ENCODE measurements at places on chromosomes 1 and 21.

- no peak for DNase-seq
These were observed 472.3 kb upstream of the B3GALT2 start for GRCh38 chr1:193658691-193659090.

DNA sequence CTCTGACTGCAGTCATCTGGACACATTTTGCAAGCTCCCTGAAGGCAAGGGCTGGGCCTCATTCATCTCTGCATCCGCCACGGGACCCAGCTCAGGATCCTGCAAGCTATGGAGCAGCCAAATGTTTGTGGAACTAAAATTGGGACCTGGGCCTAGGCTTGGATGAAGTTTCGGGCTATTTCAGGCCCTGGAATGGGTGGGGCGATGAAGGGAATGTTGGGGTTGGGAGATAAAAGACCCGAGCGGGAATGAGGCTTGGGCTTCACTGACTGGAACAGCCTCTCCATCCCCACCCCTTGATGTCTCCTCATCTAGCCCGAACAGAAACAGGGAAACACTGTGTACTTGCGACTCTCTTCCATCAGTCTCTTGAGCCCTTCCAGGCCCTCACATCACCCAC lies 7.3 kb upstream of the AHCYL1 start:
- no peak for DNase-seq

- DNase-seq = no peak
These were observed 266.6 kb upstream of the C1orf174 start for GRCh38 chr1:4166713-4167112.

- no peak for DNase-seq
These were observed 330.2 kb downstream of the S1PR1 start for GRCh38 chr1:101566883-101567538.

DNA sequence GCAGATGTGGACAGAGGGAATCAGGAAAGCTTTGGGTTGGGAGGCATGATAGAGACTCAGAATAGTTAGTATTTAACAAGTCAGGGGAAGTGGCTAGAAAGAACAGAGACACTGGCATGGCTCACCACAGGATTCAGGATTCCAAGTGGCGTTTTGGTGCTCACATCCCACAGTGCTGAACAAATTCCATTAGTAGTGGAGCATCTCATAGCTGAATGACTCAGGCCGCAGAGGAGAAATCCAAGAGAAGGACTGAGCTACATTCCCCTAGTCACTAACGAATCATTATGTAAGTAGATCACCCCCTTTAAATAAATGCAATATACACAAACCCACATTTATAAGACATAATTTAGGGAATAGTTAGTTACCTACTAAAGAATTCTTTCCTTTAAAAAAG lies 5.0 kb upstream of the KCNJ9 start:
- DNase-seq = no peak

DNA sequence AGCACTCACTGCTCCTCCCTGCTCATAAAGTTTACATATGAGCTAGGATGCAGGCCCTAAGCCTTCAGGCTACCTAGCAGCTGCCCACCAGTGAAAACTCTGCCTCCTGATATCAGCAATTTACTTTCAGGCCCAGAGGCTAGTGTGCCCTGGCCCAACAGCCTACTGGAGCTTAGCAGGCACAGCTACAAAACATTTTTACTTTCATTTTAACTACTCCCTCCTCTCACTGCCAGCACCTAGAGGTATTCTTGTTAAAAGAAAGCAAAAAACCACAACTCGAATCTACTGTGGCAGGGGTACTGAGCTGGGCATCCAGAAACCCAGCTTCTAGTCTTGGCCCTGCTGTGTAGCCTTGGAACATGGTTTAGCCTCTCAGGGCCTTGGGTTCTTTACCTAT lies 5.8 kb upstream of the LORICRIN start:
- DNase-seq = peak; percentile 35

DNA sequence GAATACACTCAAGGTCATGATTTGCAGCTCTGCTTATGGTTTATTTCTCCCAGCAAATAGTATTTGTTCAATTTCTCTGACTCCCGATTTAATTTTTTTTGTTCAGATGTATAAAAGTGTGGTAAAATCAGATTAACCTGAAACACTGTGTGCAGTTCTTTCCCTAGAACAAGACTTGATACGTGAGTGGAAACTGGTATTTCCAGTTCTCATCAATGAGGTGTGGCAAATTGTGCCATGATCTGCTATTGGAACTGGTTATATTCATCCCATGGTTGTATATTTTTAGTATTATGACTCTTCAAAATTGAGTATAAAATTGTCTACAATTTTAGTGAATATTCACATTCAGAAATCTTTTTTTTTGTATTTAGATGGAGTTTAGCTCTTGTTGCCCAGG lies 76.8 kb upstream of the IVNS1ABP start:
- no peak for DNase-seq

GRCh38 chr1:2566101-2567045 lies 10.2 kb downstream of the TNFRSF14 start:
- no peak for DNase-seq

DNA sequence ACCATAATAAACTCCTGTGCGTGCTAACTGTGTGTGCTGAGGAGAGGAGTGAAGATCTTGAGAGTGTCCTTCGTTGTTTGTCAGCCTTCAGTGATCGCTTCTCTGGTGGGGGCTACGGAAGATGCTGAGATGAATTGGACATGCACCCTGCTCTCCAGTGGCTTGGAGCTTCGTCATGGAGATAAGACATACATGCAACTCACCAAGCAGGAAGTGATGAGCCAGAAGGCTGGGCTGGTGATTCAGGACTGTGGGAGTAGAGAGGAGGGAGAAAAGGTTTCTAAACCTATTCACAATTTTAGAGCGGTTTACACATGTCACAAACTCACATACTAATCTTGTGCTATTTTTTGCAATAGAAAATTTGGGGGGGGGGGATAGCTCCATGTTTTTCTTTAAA lies 128.9 kb upstream of the ADAR start:
- peak; percentile 77 for DNase-seq
